Activated naive CD8-positive, alpha-beta T cell treated with anti-CD3 and anti-CD28 coated beads, Interleukin-2, amount 50 U/mL, for 24 hours (primary cell): ENCODE measurements at places on chromosomes 12 and 14.

- no peaks in the 10 kb centered on the region for H3K27me3 ChIP-seq
- H3K4me1 ChIP-seq, result peaks cover 7% of the 10 kb centered on the region
- H3K4me3 ChIP-seq, result no peak overlapping the region
- H3K36me3 ChIP-seq, result peaks cover 8% of the 10 kb centered on the region
- no peak for DNase-seq
Measured at GRCh38 chr12:89783359-89784060, 74.9 kb upstream of the ATP2B1 start.

DNA sequence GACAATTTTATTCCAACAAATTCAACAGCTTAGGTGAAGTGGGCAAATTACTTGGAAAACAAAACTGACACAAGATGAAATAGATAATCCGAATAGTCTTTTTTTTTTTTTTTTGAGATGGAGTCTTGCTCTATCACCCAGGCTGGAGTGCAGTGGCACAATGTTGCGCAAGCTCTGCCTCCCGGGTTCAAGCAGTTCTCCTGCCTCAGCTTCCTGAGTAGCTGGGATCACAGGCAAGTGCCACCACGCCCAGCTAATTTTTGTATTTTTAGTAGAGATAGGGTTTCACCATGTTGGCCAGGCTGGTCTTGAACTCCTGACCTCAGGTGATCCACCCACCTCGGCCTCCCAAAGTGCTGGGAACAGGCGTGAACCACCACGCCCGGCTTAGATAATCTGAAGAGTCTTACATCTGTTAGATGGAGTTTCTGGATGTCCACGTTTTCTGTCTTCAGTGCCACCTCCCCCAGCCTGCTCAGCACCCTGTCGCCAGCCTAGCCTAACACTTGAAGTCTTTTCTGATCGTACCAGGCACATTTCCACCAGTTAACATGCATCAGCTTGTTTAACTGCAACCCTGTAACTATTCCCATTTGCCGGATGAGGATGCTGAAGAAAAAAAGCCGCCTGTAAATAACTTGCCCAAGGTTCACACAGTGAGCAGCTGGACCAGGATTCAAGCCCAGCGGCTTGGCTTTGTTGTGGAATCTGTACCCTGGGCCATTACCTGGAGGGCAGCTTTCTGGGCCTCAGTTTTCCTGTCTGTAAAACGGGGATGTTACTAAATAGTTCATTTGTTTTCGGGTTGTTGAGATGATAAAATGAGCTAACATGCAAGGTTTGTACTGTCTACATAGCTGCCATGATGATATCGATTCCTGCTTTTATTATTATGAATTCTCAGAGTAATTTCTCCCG lies 26.4 kb downstream of the FBRSL1 start:
- H3K36me3 ChIP-seq, result peaks cover 26% of the 10 kb centered on the region
- H3K4me1 ChIP-seq, result no peaks in the 10 kb centered on the region
- no peaks in the 10 kb centered on the region for H3K27me3 ChIP-seq

DNA sequence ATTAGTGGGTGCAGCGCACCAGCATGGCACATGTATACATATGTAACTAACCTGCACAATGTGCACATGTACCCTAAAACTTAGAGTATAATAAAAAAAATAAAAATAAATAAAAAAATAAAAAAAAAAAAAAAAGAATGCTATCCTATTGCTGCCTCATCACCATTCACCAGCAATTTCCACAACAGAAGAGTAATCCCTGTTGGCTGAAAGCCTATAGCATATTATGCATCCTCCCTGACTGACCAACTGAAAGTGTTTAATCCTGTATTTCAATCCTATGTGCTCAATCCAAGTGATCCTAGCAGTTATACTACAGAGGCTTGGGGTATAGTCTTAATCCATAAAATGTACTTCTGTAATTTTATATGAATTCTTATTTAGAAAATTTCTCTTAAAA lies 18.5 kb downstream of the DICER1 start:
- no peak for DNase-seq
- no peak overlapping the region for H3K27ac ChIP-seq
- peaks cover 69% of the 10 kb centered on the region for H3K4me1 ChIP-seq
- peaks cover 2% of the 10 kb centered on the region for H3K36me3 ChIP-seq

DNA sequence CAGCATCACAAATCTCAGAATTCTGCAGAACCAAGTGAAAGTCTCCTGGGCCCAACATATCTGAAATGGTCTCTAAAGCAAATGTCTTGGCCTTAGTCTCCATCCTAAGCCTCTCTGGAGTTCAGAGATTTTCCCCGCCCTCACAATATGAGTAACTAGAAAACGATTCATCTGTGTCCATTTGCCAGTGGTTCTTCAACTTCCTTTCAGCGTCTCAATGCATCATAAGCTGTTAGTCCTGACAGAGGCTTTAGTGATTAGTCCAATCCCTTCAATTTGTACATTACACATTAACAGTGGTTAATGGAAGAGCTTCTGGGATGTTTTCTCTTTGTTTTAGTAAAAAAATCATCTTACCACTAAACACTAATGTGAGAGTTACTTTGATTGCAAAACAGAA lies 17.4 kb downstream of the NPC2 start:
- no peaks in the 10 kb centered on the region for H3K27me3 ChIP-seq
- no peak for DNase-seq
- no peak overlapping the region for H3K27ac ChIP-seq
- no peak overlapping the region for H3K4me3 ChIP-seq
- peaks cover 6% of the 10 kb centered on the region for H3K36me3 ChIP-seq

- H3K27me3 ChIP-seq, result no peaks in the 10 kb centered on the region
- H3K4me1 ChIP-seq, result peaks cover 11% of the 10 kb centered on the region
- no peak overlapping the region for H3K4me3 ChIP-seq
Measured at GRCh38 chr12:27107986-27108385, 25.6 kb upstream of the C12orf71 start.

GRCh38 chr14:93317875-93318807 lies 14.7 kb downstream of the BTBD7 start:
- no peak overlapping the region for H3K4me3 ChIP-seq
- no peak overlapping the region for H3K27ac ChIP-seq
- H3K4me1 ChIP-seq, result peaks cover 27% of the 10 kb centered on the region
- H3K36me3 ChIP-seq, result peaks cover 7% of the 10 kb centered on the region
- H3K27me3 ChIP-seq, result no peaks in the 10 kb centered on the region
- DNase-seq, result no peak

DNA sequence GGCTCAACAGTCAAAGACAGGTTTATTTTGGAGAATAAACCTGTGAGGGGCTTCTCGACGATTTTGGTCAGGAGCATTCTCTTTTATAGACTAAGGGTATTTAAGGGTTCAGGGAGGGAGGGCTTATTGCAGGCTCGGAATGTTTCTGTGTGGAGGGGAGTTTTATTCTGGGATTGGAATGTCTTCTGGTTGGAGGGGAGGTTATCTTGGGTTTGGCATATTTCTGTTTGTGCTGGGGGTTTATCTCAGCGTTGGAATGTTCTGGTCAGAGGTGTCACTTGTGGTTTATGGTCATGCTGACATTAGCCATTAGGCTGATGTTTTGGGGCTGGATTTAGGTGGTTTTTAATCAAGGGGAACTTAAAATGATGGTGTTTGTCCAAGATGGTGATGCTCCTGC lies 103.9 kb downstream of the SUDS3 start:
- H3K27me3 ChIP-seq, result peaks cover 1% of the 10 kb centered on the region
- no peak overlapping the region for H3K4me3 ChIP-seq
- no peaks in the 10 kb centered on the region for H3K36me3 ChIP-seq
- H3K4me1 ChIP-seq, result no peaks in the 10 kb centered on the region
- DNase-seq, result no peak

DNA sequence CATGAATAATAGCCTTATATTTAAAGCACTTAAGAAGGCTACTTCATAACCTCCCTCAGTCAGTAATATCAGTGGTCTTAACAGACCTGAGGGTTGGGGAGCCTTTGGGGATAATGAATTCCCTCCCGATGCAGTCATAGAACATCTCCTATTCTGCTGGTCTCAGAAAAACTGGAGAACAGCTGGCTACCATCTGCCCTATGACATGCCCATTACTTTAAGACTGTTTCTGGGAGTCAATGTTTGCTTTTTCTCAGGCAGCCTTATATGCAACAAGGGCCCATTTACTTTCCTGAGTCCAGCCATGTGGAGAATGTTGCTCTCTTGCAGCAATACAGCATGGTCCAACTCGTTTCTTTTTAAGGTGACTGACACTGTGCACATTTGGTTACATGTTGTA lies 161.7 kb upstream of the PARP11 start:
- no peak for DNase-seq
- no peaks in the 10 kb centered on the region for H3K36me3 ChIP-seq
- H3K4me1 ChIP-seq, result peaks cover 12% of the 10 kb centered on the region
- H3K27me3 ChIP-seq, result no peaks in the 10 kb centered on the region
- H3K27ac ChIP-seq, result no peak overlapping the region
